ENCODE measurements at places on chromosomes 3 and 15.
A peak's percentile ranks its signal among the peaks of the same experiment; 100 is the strongest.

- DNase-seq: no peak
Measured at GRCh38 chr3:138364356-138365252, 16.2 kb downstream of the MRAS start.

- DNase-seq: no peak
Measured at GRCh38 chr15:75068748-75069147, 45.4 kb downstream of the PPCDC start.

DNA sequence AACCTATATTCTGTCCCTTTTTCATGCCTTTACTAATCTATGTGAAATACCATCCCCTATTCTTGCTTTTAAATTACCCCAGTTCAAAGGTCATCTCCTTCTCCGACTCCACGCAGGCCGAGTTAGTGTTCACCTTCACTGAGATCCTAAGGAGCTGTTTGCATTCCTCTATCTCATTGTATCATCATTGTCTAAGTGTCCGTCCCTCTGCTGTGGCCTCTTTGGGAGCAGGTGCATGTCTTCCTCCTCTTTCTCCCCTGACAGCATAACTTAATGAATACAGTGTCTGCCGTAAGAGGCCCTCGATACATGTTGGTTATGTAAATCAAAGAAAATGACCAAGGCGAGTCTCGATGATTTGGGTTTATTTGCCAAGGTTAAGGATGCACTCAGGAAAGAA lies 4.9 kb upstream of the PPP1R2 start:
- DNase-seq: no peak

DNA sequence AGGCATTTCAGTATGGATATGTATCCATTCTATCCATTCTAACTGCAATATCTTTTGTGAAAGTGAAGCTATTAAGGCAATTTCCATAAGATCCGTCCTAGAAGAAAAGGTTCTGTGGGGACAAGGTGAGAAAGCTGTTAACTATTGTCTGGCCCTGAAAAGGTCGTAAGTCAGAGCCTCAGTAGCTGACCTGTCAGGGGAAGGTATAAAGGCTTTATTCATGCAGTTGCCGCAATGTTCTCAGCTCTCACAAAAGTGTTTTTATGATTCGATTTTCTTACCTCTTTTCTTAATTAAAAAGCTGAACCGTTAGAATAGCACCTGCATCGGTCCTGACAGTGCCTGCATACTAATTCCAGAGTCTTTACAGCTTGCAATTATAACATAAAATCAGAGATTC lies 24.7 kb downstream of the ZIC4 start:
- DNase-seq: no peak

- no peak for DNase-seq
Measured at GRCh38 chr3:140344601-140345205, 333.2 kb upstream of the TRIM42 start.

- DNase-seq: no peak
Measured at GRCh38 chr3:17639765-17640164, 102.7 kb downstream of the TBC1D5 start.

- DNase-seq: no peak
Measured at GRCh38 chr15:88043396-88043795, 213.1 kb downstream of the NTRK3 start.

- DNase-seq: no peak
Measured at GRCh38 chr3:23629181-23629894, 176.4 kb upstream of the UBE2E1 start.

DNA sequence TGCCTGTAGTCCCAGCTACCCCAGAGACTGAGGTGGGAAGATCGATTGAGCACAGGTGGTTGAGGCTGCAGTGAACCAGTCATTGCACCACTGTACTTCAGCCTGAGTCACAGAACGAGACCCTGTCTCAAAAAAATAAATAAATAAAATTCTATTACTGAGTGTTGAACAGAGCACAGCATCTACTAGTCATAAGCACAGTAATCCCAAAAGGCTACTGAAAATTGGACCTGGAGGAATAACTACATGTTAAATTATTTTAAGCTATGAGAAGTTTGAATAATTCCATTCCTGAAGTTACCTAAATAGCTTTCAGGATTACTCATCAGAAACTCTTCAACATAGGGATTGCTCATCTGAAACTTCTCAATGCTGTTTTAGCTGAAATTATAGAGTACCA lies 43.4 kb downstream of the ARMC8 start:
- DNase-seq: no peak

DNA sequence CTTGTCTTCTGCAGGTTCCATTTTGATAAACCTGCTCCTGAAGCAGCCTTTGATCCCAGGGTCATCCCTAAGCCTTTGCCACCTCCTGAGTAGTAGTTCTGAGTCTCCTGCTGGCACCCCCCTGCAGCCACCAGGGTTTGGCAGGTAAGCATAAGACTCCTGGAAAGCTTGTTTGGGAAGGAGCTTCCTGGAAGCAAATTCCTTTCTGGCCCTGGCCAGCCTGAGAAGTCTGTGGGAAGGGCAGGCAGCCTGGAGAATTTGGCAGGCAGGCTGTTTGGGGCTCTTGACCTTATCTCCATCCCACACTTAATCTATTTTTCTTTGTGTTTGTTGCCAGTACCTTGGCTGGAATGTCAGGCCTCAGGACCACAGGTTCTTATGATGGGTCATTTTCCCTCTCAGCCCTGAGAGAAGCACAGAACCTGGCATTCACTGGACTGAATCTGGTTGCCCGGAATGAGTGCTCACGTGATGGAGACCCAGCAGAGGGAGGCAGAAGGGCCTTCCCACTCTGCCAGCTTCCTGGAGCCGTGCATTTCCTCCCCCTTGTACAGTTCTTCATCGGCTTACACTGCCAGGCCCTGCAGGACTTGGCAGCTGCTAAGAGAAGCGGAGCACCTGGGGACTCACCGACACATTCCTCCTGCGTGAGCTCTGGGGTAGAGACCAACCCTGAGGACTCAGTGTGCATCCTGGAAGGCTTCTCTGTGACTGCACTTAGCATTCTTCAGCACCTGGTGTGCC lies 13.4 kb downstream of the ATRIP start:
- no peak for DNase-seq

DNA sequence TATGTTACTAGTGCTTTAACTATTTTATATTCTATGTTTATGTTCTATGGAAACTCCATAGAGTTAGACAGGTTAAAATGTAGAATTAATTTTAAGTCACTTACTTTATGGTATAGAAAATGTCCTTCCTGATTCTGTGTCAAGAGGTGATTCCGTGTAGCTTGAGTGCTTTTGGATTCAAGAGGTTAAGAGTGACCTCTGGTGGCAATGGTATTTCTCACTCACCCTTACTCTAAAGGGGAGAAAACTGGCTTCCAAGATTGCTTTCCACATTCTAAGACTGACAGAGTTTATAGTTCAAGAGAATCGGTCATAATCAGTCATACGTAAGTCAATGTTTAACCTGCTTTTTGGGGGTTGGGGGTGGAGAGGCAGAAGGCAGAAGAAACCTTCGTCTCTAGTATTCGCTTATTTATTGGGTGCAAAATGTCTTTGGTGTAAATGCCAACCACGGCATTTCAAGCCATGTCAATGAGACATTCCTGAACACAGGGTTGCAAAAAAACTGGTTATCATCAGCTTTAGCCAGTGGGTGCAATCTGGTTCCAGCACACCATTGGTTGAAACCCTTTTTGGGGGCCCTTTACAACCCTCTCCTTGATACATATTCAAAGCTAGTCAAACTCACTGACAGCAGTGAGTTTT lies 92.0 kb upstream of the VGLL3 start:
- no peak for DNase-seq

GRCh38 chr3:54476891-54477290 lies 354.5 kb downstream of the CACNA2D3 start:
- no peak for DNase-seq

- DNase-seq: no peak
Measured at GRCh38 chr3:125381743-125382142, 6.6 kb upstream of the ZNF148 start.

DNA sequence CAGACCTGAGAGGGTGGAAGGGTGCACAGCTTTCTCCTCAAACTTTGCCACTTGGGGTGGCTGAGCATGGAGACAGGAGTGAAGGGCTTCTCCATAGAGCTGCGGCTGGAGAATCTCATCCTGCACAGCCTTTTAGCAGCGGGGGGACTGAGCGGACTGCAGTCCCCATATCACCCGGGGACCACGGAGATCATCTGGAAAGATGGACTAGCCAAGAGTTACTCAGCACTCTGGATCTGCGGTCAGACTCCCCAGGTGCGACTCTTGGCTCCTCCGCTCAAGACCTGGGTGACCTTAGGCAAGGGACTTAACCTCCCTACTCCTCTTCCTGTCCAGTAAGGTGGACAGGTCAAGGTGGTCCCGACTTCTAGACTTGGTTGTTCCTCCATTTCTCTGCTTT lies 125.8 kb upstream of the MEF2A start:
- no peak for DNase-seq

DNA sequence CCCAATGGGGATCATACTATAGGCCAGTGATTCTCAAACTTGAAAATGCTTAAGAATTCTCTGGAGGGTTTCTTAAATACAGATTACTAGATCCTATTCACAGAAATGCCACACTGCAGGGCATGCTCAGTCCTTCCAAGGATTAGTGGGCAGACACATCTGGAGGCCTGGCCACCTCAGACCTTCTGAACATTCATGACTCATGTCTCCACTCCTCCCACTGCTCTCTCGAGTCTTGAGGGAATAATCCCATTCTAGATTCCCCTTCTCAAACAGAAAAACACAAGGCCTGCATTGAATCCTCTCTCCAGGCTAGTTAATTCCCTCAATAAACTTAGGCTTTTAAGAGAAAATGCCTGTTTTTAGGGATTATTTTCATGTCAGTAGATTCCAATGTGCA lies 22.1 kb downstream of the ZNF621 start:
- no peak for DNase-seq

DNA sequence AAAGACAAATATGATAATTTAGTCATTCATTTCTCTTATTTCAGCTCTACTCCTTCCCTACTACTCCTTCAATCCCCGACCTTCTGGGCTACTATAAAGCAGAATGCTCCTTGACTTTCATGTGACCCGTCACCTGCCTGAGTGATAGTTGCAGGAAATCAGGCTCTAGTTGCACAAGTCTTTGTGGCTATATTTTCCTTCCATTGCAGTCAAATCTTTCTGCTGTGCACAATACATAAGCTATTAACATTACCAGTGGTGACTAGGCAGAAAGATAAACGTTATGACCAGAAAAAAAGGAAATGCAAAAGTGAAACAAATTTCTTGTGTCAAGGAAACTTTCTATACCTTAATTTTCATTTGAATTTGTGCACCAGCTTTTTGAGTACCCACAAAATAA lies 2.3 kb downstream of the SUCNR1 start:
- DNase-seq: no peak

DNA sequence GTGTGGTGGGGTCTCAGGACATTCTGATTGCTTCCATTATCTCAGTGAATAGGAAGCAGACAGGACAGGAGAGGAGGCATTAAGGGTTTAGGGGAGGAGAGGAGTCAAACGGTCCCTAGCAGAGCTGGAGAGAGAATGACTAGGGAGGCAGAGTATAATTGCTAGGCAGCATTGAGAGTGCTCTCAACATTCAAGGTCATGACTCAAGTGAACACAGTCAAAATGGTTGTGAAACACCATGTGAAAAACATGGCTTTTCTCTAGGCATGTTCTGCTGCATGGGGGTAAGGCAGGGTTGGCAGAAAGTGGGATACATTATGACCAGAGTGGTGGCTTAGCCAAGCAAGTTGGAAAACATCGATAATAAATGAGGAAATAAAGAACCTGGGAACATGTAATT lies 19.5 kb upstream of the HRH1 start:
- no peak for DNase-seq

- DNase-seq: peak; percentile 35
Measured at GRCh38 chr3:184227481-184227935, 1.9 kb upstream of the VWA5B2 start.

GRCh38 chr15:46636206-46636605 lies 1001.4 kb downstream of the SQOR start:
- no peak for DNase-seq

DNA sequence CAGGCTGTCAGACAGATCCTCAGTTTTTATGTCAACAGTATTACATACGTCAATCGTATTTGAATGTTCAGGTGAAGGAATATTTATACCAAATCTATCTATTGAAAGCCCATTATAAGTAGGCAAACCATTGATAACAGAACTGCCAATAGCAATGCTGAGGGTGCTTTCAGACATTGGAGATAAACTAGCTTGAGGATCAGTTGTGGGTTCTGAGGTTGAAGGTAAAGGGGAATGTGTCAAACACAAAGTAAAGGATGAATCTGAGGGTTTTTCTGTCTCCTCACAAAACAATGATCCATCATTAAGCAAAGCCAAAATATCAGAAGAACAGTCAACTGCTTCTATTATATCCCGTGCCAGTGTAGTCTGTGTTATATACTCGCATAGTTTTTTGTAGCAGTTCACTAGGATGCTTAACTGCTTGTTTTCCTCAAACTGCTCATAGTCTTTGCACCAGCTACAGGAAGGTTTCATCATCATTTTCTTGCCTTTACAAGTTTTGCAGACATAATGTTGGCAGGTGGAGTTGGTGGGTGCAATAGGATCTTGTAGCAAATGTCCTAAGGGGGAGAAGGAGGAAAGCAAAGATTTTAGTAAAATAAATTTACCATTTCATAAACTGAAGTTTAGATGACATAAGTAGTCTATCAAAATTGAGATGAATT lies 43.8 kb downstream of the MSL2 start:
- DNase-seq: no peak

- DNase-seq: no peak
Measured at GRCh38 chr3:168546707-168547106, 451.0 kb upstream of the GOLIM4 start.

DNA sequence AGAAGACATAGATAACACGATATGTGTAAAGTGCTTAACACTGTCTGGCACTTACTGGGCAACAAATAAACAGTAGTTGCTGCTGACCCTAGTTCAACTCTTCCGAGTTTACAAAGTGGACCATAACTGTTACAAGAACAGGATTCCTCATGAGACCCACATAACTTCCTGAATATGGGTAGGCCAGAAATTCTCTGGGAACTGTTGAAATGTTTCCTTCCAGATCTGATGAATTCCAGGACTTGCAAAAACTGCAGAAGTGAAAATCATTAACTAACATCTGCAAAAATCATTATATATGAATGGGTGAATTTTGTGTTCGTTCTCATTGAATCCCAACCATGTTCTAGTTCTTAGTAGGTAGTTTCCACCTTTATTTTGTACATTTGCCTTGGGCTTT lies 181.7 kb upstream of the MME start:
- no peak for DNase-seq

- DNase-seq: no peak
Measured at GRCh38 chr15:62929000-62929357, 113.6 kb upstream of the TPM1 start.

GRCh38 chr3:41024031-41024836 lies 175.1 kb upstream of the CTNNB1 start:
- DNase-seq: no peak

DNA sequence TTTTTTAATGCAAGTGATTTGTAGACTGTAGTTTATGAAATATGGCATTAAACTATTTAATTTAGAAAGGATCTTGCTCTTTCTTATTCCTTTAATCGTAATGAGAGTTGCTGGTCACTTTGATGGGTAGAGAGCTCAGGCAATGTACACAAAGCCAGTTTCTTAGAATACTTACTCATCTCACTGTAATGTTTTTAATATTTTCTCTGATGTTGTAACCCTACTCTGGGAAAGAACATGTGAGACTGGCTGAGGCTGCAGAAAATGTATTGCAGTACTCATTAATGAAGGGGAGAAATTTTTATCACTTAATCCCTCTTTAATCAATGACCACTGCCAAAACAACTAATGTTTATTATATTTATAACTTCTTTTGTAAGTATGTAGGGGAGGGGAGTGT lies 479.4 kb upstream of the KCNMB2 start:
- no peak for DNase-seq

- DNase-seq: peak; percentile 11
Measured at GRCh38 chr3:105369500-105370371, 3.0 kb downstream of the ALCAM start.
